T-helper 17 cell (primary cell): ENCODE measurements at places on chromosomes 2 and 18.

DNA sequence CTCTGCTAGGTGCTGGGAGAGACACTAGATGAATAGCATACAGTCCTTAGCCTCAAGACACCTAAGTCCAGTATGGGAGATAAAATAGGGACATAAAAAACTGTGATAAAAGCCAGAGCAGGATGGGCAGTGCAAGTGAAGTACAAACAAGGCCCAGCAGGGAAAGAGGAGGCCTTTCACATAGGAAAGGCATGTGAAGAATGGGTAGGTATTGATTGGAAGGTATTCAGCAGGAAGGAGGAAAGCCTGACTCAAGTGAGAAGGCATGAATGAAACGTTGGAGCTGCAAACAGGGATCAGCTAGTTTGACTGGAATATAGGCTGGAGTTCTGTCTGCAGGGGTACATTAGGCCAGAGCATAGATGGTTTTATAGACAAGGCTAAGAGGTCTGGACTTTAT, 11.0 kb upstream of the CXCR4 start:
- no peak for DNase-seq

GRCh38 chr18:58911241-58911640, 46.6 kb downstream of the ZNF532 start:
- no peak for DNase-seq

DNA sequence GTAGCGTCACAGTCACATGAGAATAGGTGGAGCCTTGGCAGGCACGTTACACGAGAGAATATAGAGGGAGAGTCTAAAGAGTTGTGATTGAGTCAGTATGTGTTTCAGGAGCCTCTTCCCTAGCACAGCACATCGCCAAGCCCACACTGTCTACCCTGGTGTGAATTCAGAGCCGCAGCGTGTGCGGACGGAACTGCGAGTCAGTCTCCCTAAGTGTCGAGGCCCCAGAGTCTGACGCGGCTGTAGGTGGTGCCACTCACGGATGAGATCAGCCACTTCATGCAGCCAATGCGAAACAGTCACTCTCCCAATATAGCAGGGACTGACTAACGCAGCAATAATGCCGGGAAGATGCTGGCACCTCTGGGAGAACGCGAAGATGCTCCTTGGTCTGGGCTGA, 587.3 kb upstream of the ID2 start:
- no peak for DNase-seq

- no peak for DNase-seq
Observed at GRCh38 chr2:145329971-145330370, 810.1 kb upstream of the ZEB2 start.

- DNase-seq, result no peak
Observed at GRCh38 chr18:8556424-8556823, 52.8 kb upstream of the RAB12 start.

DNA sequence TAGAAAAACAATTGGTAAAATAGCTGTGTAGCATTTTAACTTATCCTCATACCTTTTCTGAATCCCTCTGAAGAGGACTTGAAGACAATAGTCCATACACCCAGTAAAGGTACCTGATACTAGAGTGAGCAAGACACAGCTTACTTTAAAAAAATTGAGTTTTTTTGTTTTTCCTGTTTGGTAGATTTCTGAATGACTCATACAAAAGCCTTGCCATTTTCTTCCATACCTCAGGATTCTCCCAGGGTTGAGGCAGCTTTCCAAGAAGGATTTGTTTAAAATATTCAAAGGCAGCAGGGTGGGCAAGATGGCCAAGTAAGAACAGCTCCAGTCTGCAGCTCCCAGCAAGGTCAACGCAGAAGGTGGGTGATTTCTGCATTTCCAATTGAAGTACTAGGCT, 551.0 kb upstream of the LRATD1 start:
- DNase-seq, result no peak

DNA sequence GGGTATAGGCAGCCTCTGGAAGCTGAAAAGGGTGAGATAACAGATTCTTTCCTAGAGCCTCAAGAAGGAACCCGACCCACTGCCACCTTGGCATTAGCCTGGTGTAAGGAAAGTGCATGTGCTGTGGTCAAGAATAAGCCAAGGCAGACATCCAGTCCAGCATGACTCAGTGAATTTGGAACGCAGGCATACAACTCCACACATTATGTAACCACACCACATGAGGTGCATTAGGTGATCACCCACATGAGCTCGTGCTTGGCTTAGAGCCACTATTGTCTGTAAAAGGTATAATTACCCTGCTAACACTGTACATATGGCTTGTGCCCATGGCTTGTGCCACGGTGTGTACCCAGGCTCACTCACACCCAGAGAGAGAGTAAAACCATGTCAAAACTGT, 583.7 kb upstream of the HNMT start:
- DNase-seq, result no peak

DNA sequence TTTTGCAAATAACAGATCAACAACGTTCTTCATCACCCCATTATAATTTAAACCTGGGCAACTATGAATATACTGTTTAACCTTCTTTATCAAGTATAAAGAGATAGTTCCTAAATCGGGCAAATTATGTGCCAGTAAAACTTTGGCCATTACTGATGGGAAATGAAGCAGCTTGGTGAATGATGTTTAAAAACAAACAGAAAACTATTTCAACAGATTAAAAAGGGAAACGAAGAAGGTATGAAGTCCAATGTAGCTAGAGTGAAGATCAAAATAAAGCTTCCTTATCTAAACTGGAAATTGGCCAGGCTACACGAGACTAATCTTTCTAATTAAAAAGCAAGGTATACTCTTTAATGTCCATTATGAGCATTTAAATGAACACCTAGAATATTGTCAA, 6.7 kb upstream of the RBBP8 start:
- no peak for DNase-seq

DNA sequence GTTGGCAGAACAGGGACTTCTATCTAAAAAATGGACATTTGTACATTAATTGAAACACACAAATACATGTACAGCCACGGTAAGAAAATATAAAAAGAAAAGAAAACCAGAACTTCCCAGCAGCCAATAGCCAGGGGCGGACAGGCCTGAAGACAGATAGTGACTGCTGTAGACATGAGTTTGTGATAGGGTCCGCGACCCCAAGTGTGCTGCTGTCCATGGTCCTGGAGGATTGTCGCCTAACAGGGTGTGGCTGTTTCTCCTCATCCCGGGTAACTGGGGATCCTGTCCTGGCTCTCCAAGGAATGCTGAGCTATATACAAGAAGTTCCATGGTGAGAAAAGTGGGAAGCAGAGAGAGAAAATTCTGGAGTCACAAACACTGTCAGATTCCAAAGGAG, 266.5 kb upstream of the SALL3 start:
- no peak for DNase-seq

GRCh38 chr2:154696810-154697417, 1.6 kb upstream of the KCNJ3 start:
- DNase-seq, result no peak

GRCh38 chr18:68830256-68831045, 32.6 kb downstream of the CCDC102B start:
- DNase-seq, result no peak

DNA sequence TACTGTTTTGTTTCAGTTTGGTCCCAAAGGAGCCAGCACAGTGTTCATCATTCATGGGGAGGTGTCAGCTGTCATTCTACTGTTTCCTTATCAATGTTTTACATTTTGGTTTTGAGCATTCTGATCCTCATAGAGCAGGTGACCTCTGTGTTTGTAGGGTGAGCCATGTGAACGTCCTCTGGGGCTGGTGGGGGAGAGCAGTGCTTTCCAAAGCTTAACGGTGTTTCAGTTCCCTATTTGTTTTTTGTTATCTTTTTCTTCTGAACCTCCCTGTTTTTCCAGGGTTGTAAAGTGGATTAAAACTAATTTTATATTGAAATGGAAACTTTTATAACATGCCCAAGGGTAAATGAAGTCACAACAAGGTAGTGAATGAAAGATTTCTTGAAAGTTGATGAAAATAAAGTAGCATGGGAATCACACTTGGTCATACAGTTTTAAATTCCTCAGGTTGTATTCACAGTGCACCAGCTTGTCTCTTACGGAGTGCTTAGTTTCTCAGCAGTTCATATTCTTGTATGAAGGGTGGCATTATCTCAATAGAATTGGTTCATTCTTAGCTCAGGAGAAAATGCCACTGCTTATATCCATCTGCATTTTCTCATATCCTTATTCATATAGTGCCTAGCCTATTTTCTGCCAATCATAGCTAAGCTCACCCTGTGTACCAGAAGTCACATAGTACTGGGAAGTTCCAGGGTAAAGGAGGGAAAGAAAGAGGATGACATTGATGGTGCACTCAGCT, 54.5 kb downstream of the MAP4K4 start:
- no peak for DNase-seq

- DNase-seq, result no peak
Observed at GRCh38 chr2:21276163-21276562, 152.4 kb downstream of the TDRD15 start.
